Activated naive CD4-positive, alpha-beta T cell treated with anti-CD3 and anti-CD28 coated beads, Interleukin-2, amount 10 ng/mL, durations not matched to agents 5 hours and 36 hours (primary cell): ENCODE measurements at places on chromosomes 3 and 15. TPM values are rescaled to one million over a fixed set of nuclear protein-coding genes. Genes with fewer than 3 reads are reported as not detected.

ARPIN gene
- total RNA-seq, result not detected

IGDCC3 gene
- total RNA-seq, result not detected

USP19 gene
- total RNA-seq, result 66.8 TPM

KLHL25 gene
- total RNA-seq, result 6.4 TPM

TMEM158 gene
- total RNA-seq, result not detected

ACTC1 gene
- total RNA-seq, result not detected

KNG1 gene
- not detected for total RNA-seq

MCF2L2 gene
- total RNA-seq, result 2.1 TPM

GOLGA8Q gene
- total RNA-seq, result 1.1 TPM

PRSS50 gene
- not detected for total RNA-seq

RABL3 gene
- total RNA-seq, result 26.4 TPM

TRMT10C gene
- total RNA-seq, result 23.0 TPM

CHRM5 gene
- not detected for total RNA-seq

CD86 gene
- 1.4 TPM for total RNA-seq

RASGRF1 gene
- total RNA-seq, result not detected

TYRO3 gene
- 1.9 TPM for total RNA-seq

HDC gene
- not detected for total RNA-seq

ADAMTSL3 gene
- not detected for total RNA-seq

FOXB1 gene
- total RNA-seq, result 0.86 TPM

POLQ gene
- total RNA-seq, result 18.7 TPM

CD47 gene
- 162 TPM for total RNA-seq

SEMA6D gene
- total RNA-seq, result not detected

INSYN1 gene
- total RNA-seq, result not detected

ADPRH gene
- 1.2 TPM for total RNA-seq

KLF15 gene
- not detected for total RNA-seq

GOLGA8T gene
- total RNA-seq, result not detected

ANKRD34C gene
- not detected for total RNA-seq

RASL12 gene
- not detected for total RNA-seq
